ENCODE measurements at places on chromosomes 11 and 22. TPM values are rescaled to one million over a fixed set of nuclear protein-coding genes. Genes with fewer than 3 reads are reported as not detected.

GRCh38 chr11:123084454-123084853, 22.5 kb upstream of the HSPA8 start:
- no peak for DNase-seq

GRCh38 chr22:42807185-42807584, 49.9 kb downstream of the ARFGAP3 start:
- DNase-seq = no peak

DNA sequence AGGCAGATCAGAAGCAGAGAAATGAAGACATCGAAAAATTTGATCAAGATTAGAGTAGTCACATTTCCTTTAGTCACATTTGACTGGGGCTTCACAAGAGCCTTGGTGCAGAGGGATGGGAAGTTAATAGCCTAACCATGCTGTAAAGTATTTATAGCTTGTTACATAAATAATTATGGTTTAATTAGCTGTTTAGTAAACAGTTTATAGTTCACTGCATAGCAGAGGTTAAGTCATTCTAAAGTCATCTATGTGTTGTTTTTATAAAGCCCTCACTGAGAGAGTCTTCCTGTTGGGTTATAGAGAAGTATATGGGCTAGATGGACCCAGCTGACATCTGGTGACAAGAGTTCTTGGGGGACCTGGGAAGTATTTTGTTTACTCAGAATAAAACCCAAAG, 47.1 kb downstream of the INSC start:
- DNase-seq = no peak

- DNase-seq = no peak
Measured at GRCh38 chr11:10382518-10382917, 72.5 kb upstream of the AMPD3 start.

DNA sequence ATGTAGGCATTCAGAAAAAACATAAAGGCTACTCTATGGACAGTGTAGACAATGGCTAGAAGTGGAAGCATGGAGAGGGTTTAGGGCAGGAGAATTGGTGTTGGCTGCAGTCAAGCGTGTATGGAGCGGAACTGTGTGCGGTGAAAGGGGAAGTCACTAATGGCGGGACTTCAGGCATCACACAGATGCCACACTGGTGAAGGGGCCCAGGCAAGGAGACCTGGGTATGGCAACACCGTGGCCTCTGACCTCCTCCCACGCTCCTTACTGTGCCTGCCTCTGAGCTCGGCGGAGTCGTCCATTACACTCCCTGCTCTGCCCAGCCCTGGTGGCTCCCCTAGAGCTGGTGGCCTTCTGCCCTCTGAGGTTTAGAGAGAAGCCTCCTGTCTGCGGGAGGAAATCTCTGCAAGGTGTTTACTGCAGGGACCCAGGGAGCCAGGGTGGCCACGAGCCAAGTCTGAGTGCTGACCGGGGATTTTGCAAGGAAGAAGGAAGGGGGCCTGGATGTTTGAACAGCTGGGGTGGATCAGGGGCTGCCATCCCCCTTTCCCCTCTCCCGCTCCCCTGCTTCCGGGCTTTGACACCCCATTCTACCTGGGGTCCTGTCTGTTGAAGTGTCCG, 75.1 kb upstream of the TSPAN18 start:
- DNase-seq = no peak

GRCh38 chr11:30938171-30938570, 352.0 kb upstream of the MPPED2 start:
- no peak for DNase-seq

- no peak for DNase-seq
Measured at GRCh38 chr22:24578355-24579257, 14.3 kb downstream of the LRRC75B start.

DNA sequence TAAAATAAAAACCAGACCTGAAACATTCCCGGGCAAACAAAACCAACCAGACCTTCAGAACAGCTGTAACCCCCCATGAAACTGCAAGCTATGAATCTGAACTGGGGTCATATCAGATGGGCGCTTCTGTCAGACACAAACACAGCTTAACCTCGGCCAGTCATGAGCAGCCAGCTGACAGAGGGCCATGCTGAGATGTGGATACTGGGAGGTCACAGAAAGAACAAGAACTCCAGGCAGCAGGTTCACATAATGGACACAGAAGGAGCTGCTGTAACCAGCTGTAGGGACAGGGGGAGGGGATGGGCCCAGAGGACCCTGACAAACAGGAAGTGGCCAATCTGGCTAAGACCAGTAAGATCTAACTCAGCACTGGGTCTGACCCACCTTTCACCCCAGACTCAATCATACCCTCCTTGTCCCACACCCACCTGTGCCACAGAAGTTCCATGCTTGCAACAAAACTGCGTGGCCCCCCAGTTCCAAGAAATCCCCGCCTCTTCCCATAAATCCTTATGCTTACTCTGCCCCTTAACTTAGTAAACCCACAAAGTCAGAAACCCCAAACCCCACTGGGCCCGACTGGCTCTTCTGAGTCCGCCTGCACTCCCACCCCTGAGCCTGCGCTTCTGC, 4.0 kb downstream of the APOL4 start:
- DNase-seq = no peak

- no peak for DNase-seq
Measured at GRCh38 chr11:94017446-94017845, 3.7 kb upstream of the HEPHL1 start.

DNA sequence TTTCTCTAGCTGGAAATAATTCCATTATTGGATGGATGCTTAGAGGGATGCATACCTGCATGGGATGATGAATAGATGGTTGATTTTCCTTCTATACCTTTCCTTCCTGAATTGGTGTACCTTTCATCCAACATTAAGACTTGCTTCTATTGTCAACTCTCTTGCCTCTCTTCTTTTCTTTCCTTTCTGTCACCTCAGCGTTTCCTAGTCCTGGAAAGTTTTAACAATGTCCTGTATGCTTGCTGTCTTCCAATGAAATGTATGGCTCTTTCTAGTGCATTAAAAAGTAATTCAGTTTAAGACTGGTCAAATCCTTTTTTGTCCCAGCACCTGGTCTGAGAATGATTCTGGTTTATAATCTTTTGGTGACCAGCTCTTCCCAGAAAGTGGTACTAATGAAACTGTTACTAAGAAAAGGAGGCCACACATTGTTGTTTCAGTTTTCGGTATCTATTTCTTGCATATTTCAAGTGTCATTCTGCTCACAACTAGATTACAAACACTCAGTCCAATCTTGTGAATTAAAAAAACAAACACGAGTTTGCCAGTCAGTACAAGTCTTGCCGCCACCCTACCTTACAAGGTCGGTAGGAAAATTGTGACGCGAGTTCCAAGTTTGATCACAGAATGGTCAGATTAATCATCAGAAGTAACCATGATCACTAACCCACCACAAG, 8.0 kb downstream of the POU2AF1 start:
- no peak for DNase-seq

- no peak for DNase-seq
Measured at GRCh38 chr11:6417907-6418556, 862 bp downstream of the APBB1 start.

- DNase-seq = no peak
Measured at GRCh38 chr22:18933914-18934313, 2.2 kb downstream of the PRODH start.

DNA sequence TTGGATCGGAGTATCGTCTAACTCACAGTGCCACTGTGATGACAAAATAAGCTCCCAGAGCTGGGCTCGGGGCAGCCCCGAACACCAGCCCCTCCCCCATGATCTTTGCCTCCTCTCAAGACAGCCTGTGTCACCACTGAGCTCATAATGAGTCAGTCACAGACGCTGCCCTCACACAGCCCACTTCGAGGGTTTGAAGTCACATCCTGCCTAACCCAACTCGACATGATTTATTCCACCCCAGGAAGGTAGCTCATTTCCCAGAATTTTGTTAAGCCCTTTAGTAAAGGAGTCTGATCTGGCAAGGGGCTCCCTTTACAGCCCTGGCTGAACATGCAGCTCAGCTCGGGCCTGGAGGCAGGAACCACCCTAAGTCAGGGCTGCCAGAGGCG, 22.8 kb downstream of the MYH9 start:
- DNase-seq = peak; percentile 82

DNA sequence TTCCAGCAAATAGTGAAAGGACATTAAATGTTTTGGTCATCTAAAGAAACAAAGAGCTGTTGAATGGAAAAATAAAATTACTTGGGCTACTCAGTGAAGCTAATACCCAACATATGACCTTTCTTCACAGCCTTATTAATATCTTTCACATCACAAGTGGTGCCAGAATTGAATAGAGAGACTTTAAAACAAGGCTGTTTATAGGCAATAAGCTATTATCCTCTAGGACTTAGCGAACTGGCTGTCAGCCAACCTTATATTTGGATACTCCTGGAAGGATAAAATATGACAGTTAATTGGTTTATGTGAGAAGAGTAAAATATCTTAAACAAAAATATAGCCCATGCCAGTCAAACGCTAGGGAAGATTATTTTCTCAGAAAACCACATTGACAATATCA, 225.5 kb upstream of the BLID start:
- no peak for DNase-seq

DNA sequence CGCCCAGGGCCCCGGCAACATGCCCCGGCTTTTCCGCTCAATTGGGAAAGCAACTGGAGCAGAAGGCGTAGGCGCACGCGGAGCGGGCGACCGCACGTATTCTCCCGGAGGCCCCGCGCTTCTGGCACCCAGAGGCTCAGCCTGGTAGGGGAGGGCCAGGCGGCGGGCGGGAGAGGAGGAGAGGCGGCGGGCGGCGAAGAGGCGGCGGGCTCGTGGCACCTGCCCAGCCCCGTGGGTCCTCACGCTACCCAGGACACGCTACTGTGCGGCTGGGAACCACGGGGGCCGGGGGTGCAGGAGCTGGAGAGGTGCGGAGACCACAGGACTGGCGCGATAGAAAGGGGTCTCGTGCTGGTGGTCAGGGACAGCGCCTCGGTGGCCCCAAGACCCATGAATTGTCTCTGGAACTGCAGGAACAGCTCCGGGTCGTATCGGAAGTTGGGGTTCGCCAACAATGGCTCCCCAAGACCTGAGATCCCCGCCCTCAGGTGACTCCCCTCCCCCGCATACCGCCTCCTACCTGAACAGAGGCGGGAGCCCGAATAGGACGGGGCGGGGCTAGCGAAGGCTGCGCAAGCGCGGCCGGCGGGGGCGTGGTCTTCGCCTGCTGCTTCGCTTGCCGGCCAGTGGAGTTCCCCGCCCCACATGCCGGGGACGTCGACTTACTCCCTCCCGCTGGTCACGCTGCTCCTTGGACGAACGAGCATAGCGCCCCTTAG, at the start of gene SLC37A4:
TSS of gene SLC37A4 (minus strand) at position 549 of the 719 bp plus-strand sequence.
- peak; percentile 100 for DNase-seq

GRCh38 chr11:129785383-129786111, 30.1 kb upstream of the TMEM45B start:
- no peak for DNase-seq

DNA sequence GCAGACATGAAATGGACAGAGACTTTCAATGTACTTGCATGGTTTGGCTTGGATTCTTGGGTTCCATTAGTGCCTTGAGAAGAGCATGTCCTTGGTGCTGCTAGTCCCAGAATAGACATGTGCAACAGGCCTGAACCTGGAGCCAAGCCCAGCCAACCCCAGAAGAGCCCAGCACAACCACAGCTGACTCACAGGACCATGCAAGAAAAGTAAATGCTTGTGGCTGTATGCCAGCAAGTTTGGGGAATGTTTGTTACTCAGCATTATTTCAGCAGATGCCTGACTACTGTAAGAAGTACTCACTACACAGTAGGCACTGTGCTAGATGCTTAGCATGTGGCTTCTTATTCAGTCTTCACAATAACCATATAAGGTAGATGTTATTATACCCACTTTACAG, 39.2 kb upstream of the HMGXB4 start:
- no peak for DNase-seq

The OR8G1 gene
- not detected for total RNA-seq

The CASP5 gene
- not detected for total RNA-seq

The ELFN2 gene
- total RNA-seq = 0.41 TPM

The LYVE1 gene
- total RNA-seq = not detected

The GLB1L3 gene
- total RNA-seq = 7.3 TPM

The SLC37A2 gene
- 0.56 TPM for total RNA-seq

The GPHA2 gene
- total RNA-seq = not detected

The SLC22A12 gene
- total RNA-seq = not detected

The EIF3F gene
- 329 TPM for total RNA-seq

The PHLDA2 gene
- 5.9 TPM for total RNA-seq

The FAT3 gene
- not detected for total RNA-seq
